ENCODE measurements at places on chromosomes 13 and 19.

GRCh38 chr19:51489113-51489512 is 10.8 kb downstream of the CEACAM18 start:
- no peak for DNase-seq

DNA sequence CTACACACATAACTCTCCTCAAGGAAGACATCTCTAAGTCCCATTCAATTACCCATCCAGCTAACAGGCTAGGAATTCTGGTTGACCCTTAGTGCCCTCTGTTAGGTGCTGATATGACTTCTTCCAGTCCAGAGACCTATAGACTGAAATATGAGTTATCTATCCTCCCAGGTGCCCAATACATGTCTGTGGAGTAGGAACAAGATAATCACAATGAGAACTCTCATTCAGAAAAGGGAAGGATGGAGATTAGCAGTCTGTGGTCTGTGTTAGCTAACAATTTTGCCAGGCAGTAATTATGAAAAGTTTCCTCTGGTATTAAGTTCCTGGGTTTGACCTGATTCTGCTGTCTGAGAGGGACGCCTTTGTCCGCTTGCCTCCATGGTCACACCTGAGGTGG is 44.2 kb upstream of the SLAIN1 start:
- no peak for DNase-seq

GRCh38 chr13:49976314-49977258 is 20.3 kb upstream of the TRIM13 start:
- DNase-seq = peak; percentile 59

DNA sequence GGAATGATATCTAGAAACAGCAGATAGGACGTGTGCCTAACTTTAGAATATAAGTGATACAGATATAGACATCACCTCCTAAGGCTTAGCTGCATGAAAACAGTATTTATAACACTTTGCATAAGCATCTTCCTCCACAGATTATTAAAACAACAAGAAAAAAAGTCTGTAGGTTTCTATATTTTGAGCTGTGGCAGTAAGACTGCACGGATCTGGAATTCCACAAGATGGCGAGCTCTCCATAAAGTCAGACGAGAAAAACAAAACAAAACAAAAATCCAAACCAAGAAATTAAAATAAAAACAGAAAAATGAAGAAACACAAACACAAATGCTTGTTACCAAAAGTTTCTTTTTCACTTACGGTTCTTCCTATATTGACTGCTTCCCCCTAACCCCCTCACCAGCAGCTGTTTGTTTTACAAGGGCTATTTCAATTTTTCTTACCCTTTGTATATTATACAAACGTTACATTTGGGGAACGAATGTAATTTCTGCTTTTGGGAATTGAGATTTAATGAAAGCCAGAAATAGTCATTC is 285.8 kb downstream of the MYO16 start:
- no peak for DNase-seq

GRCh38 chr19:36140304-36141038 is 605 bp downstream of the CAPNS1 start:
- peak; percentile 54 for DNase-seq

DNA sequence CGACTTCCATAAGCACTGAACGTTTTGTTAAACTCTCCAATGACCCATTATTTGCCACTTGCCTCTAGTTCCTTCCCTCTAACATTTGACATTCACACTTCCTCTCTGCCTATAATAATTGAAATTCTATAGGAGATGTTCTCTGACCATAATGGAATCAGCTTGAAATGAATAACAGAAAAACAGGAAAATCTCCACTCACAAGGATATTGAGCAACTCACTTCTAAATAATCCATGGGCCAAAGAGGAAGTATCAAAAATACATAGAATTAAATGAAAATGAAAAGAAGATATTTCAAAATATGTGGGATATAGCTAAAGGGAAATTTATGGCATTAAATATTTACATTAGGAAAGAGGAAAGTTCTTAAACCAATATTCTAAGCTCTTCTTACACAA is 3.4 kb upstream of the FCGBP start:
- no peak for DNase-seq

DNA sequence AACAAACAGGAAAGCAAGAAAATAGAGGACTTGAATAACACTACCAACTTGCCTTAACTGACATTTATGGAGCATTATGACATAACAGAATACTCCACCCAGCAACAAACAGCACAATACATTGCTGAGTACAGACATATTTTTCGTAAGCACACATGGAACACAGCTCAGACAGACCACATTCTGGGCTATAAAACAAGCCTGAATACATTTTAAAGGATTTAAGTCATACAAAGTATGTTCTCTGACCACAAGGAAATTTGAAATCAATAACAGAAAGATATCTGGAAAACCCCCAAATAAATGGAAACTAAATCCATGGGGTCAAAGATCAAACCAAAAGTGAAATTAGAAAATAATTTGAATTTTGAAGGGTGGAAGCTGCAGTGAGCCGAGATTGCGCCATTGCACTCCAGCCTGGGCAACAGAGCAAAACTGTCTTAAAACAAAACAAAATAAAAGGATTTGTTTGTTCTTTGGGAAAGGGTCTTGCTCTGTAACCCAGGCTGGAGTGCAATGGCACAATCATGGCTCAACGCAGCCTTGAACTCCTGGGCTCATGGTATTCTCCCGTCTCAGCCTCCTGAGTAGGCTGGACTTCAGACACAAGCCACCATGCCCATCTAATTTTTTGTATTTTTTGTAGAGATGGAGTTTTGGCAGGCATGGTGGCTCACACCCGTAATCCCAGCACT is 5.6 kb downstream of the ZDHHC20 start:
- no peak for DNase-seq

GRCh38 chr19:10712045-10712444 is 5.8 kb upstream of the DNM2 start:
- no peak for DNase-seq

Measured in NCI-H2171 (cell line).